Hypothalamus (tissue), 51 donors: ENCODE measurements at places on chromosomes 2 and 18.

DNA sequence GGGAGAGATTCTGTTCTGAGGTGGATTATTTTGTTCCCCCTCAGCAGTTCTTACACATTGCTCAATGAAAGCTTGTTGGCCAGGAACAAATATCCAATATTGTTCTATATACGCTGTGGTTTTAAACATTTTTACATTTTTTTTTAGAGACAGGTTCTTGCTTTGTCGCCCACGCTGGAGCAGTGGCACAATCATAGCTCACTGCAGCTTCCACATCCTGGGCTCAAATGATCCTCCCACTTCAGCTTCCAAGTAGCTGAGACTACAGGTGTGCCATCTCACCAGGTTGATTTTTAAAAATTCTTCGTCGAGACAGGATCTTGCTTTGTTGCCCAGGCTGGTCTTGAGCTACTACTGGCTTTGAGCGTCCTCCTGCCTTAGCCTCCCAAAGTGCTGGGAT is 58.9 kb upstream of the KIF5C start:
- no peak for DNase-seq

DNA sequence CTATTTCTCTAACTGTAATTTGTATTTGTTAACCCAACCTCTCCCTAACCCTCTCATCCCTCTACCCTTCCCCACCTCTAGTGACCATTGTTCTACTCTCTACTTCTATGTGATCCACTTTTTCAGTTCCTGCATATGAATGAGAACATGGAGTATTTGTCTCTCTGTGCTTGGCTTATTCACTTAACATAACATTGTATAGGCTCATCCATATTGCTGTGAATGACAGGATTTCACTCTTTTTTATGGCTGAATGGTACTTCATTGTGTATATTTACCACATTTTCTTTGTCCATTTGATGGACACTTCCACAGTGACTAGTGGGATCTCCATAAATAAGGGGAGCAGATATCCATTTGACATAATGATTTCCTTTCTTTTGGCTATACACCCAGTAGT is 103.7 kb downstream of the PLEKHM3 start:
- no peak for DNase-seq

DNA sequence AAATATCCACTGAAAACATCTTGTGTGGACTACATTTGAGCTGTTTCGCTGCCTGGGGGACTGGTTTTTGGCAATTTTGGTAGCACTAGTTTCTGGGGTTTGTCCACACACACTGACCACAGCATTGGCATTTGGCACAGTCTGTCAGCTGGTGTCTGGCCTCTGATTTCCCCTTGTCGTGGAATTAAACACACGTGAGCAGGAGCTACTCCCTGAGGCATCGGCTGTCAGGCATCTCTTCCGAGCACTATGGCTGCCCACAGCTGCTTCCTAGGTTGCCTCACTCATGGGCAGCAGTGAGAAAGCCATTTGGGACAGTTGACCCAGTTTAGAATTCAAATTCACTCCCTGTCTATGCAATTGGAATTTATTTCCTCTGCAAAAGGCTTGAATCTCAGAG is 46.8 kb upstream of the FZD5 start:
- DNase-seq = no peak

DNA sequence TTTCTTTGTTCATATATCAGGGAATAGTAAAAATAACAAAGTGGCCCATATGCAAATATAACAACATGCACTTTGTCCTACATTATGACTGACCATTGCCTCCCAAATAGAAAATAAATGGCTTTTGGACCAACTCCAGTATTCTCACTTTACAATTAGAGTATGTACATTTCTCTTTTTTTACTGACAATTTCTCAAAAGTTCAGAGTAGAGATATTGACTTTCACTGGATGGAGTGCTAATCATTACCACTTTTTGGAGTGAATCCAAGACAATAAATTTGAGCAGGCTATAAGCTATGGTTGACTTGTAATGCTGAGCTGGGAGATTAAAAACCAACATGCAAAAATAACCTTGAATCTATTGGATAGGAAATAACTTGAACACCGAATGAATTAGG is 987.4 kb downstream of the SUCLG1 start:
- no peak for DNase-seq

DNA sequence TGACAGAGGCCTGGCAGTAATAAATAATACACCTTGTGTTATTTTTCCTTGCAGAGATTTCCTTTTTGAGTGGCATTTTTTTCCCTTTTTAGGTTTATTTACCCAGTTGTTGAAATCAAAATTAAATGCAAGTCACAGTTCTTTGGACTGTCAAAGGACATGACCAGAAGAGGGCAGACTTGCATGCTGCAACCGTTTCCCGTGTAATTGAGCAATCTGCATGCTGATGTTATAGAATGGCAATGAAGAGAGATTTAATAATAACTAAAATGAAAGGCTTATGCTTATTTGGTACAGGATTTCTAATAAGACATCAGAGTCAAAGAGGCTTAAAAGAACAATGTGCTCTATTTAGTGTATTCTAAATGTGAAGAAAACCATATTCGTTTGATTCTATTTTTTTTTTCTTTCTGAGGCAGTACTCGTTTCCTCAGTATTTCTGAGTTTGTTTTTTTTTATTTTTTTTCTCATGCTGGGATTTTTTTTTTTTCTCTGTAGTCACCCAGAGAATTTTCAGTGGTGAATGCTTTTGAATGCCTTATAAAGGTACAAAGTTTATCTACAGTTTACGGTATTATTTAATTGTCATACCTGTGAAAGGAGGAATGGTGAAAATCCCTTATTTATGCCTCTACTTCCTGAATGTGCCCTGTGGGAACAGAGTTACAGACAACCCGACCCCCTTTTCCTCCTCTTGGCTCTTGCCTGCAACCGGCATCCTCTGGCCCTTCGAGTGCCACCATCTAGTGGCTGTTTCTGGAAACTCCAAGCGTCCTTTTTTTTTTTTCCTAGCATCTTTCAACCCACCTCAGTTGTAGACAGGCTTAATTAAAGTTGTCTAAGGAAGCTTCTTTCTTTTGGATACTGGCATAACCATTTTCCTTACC is 368.5 kb downstream of the LRRTM1 start:
- no peak for DNase-seq

- no peak for DNase-seq
Measured at GRCh38 chr2:223457301-223457700, 144.9 kb downstream of the SCG2 start.

GRCh38 chr18:23550898-23551297 is 35.4 kb downstream of the NPC1 start:
- DNase-seq = no peak

- no peak for DNase-seq
Measured at GRCh38 chr2:201191132-201191875, 8.4 kb downstream of the CASP10 start.

GRCh38 chr2:176170602-176171305 is 13.6 kb downstream of the HOXD3 start:
- no peak for DNase-seq

GRCh38 chr2:119004602-119005001 is 62.6 kb downstream of the MARCO start:
- DNase-seq = no peak

GRCh38 chr2:55839182-55839819 is 84.3 kb downstream of the EFEMP1 start:
- DNase-seq = no peak

- no peak for DNase-seq
Measured at GRCh38 chr2:120424274-120424796, 78.4 kb downstream of the INHBB start.

DNA sequence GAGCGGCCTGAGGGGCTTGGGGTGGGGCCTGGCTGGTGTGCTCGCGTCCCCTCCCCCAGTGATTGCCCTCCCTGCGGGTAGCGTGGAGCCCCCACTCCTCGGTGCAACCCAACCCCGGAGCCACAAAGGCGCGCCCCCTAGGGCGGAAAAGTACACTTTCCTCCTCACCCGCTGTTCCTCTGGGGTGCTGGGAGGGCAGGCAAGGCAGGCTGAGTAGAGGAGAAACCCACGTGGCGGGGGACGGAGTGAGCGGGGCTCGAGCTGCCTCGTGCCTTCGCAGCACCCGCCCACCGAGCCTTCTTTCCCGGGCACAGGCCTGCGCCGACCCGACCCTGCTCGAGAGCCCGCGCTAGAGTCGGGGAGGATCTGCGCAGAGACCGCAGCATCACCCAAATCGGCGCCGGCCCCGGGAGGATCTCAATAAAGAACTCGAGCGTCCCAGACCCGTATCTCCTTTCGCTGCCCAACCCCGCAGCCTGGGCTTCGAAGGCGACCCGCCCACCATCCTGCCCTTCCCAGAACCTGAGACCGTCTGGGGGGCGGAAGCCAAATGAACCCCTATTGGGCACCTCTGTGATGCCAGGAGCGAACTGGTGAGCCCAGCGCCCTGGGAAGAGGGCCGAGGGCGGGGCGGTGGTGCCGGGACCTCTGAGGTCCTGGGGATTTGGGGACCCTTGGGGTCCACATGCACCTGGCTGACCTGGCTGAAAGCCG is 1.5 kb downstream of the UCN start:
- DNase-seq = no peak

GRCh38 chr2:60756097-60757087 is at the start of gene PAPOLG:
PAPOLG (plus strand) TSS chr2:60756268; CDS start chr2:60756479, 211 bp downstream.
- peak; percentile 89 for DNase-seq

GRCh38 chr2:200247494-200247893 is 59.0 kb upstream of the SPATS2L start:
- no peak for DNase-seq

- DNase-seq = no peak
Measured at GRCh38 chr18:7980656-7981055, 413.5 kb downstream of the PTPRM start.

GRCh38 chr2:226450141-226450540 is 349.5 kb downstream of the IRS1 start:
- no peak for DNase-seq

DNA sequence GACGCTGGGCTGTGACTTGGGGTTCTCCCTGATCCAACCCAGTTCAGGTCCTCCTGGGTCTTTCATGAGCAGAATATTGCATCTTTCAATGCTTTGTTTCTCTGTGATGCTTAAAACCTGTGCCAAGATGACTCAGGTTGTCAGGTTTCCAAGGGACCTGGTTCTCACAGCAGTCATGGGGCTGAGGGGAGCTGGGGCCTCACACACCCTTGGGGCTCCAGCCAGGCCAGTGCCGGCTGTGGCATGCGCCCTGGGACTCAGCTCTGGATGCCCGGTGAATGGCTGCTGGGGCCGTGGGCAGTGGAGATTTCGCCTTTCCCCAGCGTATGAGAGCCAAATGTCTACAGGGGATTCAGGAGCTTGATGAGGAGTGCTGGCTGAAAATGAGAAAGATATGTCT is 29.6 kb downstream of the EDAR start:
- DNase-seq = no peak

DNA sequence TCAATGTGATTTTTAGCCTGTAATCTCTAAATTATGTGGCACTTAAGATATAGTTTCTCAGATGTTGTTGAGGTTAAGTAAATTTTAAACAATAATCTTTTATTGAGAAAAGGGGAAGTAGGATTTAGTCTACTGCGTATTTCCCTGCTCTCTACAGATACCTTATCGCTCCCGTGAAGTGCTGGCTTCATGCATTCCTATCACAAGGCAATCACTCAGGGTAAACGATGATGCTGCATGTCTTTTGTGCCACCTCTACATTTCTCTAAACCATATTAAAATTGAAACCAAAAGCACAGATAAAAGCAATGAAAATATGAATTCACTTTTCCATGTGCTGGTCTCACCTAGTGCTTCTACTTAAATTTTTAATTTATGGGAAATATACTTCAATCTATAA is 14.4 kb upstream of the RPE start:
- no peak for DNase-seq

GRCh38 chr2:157497638-157498314 is 53.9 kb upstream of the CYTIP start:
- DNase-seq = no peak

GRCh38 chr2:177282181-177282641 is 17.7 kb upstream of the NFE2L2 start:
- DNase-seq = no peak

DNA sequence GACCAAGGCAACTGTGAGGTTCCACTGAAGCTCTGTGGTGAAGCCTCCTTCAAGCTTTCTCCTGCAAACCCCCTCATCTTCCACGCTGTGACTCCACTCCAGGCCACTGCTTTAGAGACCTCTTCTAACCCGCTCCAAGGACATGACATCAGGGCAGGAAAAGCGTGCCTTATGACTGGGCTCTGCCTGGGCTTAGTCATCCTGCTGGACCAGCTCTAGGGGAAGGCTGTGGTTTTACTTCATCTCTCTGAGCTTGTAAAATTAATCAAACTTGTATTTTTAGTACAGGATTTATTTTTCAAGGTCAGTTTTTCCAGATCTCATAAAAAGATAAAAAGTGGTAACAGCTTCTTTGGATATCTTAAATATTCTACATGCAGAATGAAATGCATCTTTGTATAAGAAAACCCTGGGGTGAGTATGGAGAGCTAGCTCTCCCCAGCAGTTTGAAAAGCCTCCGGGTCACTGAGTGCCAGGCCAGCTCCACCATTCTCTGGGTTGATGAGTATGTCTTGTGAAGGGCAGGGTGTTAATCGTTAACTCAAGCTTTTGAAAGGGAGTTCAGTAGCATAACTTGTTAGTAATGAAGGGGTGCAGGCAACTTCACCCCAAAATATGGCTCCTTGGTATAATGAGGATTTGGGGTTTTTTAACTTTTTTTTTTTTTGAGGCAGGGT is 33.1 kb upstream of the YPEL5 start:
- no peak for DNase-seq

DNA sequence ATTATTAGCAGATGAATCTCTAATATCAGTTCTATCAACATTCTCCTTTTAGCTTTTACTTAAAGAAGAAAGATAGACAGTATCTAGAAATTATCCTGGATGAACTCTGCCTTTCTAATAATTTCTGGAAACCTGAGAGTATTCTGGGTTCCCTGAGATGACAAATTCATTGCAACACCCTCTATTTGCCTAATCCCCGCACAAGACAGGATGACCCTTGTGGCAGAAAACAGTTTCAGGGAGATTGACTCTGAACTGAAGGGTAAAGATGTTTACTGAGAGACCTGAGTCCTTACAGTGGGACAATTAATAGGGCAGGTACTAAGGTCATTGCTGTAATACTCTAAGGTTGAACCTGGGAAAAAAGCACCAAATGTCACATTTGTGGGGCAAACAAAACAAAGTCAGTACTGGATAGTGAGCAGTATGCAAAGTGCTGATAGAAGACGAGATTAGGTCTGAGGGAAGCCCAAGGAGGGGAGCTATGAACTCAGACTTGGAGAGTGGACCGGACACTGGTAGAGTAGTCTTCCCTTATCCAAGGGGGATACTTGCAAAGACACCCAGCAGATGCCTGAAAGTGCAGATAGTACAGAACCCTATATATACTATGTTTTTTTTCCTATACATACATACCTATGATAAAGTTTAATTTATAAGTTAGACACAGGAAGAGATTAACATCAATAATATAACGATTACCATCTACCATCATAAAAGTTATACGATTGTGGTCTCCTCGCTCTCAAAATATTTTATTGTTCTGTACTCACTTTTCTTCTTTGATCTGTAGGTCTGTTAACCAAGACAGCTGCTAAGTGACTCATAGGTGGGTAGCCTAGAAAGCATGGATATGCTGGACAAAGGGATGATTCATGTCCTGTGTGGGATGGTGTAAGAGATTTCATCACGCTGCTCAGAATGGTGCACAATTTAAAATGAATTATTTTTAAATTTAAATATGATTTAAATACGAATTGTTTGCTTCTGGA is 148.3 kb upstream of the KLHL14 start:
- DNase-seq = no peak

GRCh38 chr2:18245375-18245774 is 315.1 kb downstream of the RDH14 start:
- DNase-seq = no peak

- no peak for DNase-seq
Measured at GRCh38 chr2:230863442-230864121, 1.2 kb upstream of the ITM2C start.

- DNase-seq = no peak
Measured at GRCh38 chr2:218501665-218502064, 66.5 kb downstream of the USP37 start.
